Camera-type eye (tissue), 1 donor: ENCODE measurements at places on chromosomes 7 and 10. TPM values are rescaled to one million over a fixed set of nuclear protein-coding genes. Genes with fewer than 3 reads are reported as not detected.

PTPRE gene
- 12.6 TPM for total RNA-seq

HHEX gene
- total RNA-seq, result 2.9 TPM

ZNF804B gene
- 6.3 TPM for total RNA-seq

CLCN1 gene
- 0.22 TPM for total RNA-seq

ASB10 gene
- total RNA-seq, result 0.44 TPM

GJC3 gene
- total RNA-seq, result not detected

AKR1C4 gene
- not detected for total RNA-seq

HKDC1 gene
- total RNA-seq, result 18.0 TPM

DPYSL4 gene
- 55.0 TPM for total RNA-seq

CLDN3 gene
- total RNA-seq, result 6.0 TPM

CLDN4 gene
- total RNA-seq, result 15.8 TPM

GIMAP7 gene
- 4.1 TPM for total RNA-seq

VAX1 gene
- total RNA-seq, result 0.33 TPM

CPA2 gene
- total RNA-seq, result not detected

WASHC2C gene
- 42.3 TPM for total RNA-seq

ZFAND2A gene
- 17.0 TPM for total RNA-seq

SYT15B gene
- 4.0 TPM for total RNA-seq

PDGFA gene
- 18.0 TPM for total RNA-seq

TAS2R41 gene
- not detected for total RNA-seq

NPSR1 gene
- 0.99 TPM for total RNA-seq
